ENCODE measurements at places on chromosomes 3 and 15. TPM values are rescaled to one million over a fixed set of nuclear protein-coding genes. Genes with fewer than 3 reads are reported as not detected.

The C3orf70 gene
- not detected for total RNA-seq

The TOPBP1 gene
- 26.5 TPM for total RNA-seq

The HYKK gene
- total RNA-seq: 6.3 TPM

The GCSAM gene
- not detected for total RNA-seq

The NR2E3 gene
- 0.38 TPM for total RNA-seq
